CD4-positive, alpha-beta T cell treated with Interleukin-4 for 4 hours (primary cell): ENCODE measurements at places on chromosomes 7 and 10.

DNA sequence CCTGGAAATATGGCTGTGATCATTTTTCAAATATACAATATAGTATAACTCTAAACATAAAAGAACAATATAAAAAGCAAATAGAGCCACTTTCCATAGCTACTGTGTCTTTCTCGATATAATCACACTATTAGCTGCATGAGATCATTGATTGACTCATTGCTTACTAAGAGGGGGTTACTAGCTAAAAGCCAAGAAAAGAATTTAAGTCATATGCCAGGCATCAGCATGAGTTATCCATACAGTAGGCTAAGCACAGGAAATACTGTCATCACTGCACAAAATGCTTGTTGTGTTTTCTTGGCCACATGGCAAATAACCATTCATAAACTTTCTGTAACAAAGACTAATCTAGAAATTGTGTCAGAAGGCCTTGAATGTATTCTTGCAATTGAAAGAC is 18.8 kb upstream of the ABCB5 start:
- no peak for DNase-seq

GRCh38 chr7:137930581-137930980 is 71.3 kb downstream of the CREB3L2 start:
- no peak for DNase-seq

DNA sequence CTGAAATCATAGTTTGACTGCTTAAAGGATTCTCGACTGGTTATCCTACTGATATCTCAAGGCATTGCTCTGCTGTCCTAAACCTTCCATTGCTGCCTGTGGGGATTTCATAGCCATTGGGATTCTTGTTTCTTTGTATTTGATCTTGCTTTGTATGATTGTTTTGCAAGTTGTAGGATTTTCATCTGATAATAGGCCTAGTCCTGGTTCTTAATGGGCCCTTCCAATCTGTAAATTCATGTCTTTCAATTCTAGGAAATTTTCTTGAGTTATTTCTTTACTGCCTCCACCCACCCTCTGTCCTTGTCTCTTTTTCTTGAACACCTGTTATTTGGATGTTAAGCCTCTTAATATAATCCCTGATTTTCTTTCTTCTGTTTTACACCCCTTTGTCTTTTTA is 72.2 kb downstream of the LANCL2 start:
- DNase-seq = no peak

- DNase-seq = no peak
Observed at GRCh38 chr10:131834152-131834810, 66.5 kb upstream of the PPP2R2D start.

- DNase-seq = no peak
Observed at GRCh38 chr7:77328669-77329068, 87.5 kb downstream of the GSAP start.

DNA sequence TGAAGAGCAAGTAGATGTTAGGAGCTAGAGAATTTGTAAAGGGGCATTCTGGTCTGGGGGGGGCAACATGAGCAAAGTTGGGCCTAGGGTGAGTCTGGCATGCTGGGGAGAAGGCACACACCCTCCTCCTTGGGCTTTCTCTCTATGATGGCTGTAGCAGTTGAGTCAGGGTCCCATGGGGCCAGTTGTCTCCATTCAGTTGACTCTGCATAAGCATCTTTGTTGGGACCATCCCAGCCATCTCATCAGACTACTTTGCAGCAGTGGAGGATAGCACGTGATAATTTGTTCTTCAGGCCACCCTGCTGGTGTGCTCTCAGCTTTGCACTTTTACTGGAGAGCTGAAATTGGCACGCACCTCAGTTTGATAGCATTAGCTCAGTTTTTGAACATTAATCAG is 55.2 kb downstream of the LRMDA start:
- no peak for DNase-seq

DNA sequence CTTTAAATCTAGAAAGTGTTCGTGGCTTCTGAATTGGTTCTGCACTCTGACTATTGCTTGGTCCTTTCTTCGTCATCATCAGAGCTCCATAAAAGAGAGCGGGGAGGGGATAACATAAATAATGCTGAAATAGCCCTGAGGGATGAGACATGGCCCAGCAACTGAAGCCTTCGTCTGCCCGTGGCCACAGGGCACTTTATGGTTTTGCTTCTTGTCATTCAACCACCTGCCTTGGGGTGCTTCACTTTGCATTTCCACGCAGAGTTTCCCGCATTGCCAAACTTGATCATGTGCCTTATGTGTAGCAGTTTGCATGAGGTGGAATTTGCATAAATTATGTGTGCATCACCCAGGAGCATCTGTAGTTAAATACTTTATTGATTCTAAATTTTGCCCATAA is 15.9 kb downstream of the GSTO2 start:
- no peak for DNase-seq

DNA sequence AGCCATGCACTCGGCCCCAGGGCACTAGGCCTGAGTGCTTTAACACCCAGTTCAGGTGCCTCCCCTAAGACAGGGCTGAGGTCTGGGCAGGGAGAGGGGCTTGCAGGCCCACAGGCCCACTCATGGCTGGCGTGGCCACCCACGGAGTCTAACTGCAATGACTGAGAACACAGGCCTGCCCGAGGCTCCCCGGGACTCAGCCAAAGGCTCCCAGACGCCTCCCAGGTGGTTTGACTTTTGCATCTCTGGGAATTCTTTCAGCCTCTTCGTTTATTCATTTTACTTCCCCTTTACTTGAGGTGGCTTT is 37.3 kb downstream of the PTPRN2 start:
- no peak for DNase-seq

DNA sequence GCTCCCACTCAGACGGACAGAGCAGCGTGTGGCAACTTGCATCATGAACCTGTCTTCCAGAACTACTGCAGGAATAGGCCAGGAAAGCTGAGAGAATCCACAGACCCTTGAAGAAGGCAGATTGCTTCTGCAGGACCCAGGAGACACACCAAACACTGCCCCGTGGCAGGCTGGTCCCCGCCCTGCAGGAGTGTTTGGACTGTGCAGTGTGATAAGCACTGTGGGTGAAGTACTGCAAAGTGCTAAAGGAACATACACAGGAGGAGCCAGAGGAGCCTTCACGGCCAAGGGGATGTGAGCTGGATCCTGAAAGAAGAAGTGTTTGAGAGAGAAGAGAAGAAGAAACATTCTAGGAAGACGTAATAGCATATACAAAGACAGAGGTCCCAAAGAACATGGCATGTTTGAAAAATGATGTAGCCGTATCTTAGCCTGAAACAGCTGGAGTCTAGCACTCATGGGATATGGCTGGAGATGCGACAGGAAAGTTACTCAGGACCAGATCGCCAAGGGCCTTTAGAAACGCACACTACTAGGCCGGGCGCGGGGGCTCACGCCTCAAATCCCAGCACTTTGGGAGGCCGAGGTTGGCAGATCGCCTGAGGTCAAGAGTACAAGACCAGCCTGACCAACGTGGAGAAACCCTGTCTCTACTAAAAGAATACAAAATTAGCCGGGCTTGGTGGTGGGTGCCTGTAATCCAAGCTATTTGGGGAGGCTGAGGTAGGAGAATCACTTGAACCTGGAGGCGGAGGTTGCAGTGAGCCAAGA is 96.9 kb upstream of the RHEB start:
- DNase-seq = no peak

DNA sequence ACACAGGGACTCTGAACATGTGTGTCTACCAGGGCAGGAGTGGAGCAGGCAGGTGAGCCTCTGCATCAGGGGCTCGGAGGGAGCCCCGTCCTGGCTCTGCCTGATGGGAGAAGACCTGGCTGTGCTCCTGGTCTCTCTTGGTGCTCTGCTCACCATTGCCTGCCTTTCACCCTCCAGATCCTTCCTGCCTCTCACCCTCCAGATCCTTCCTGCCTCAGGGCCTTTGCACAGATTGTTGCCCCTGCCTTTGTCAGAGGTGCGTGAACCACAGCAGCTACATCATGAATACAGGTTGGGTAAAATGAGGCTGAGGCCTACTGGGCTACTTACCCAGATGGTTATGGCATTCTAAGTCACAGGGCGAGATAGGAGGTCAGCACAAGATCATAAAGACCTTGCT is 16.6 kb downstream of the COL26A1 start:
- DNase-seq = no peak

DNA sequence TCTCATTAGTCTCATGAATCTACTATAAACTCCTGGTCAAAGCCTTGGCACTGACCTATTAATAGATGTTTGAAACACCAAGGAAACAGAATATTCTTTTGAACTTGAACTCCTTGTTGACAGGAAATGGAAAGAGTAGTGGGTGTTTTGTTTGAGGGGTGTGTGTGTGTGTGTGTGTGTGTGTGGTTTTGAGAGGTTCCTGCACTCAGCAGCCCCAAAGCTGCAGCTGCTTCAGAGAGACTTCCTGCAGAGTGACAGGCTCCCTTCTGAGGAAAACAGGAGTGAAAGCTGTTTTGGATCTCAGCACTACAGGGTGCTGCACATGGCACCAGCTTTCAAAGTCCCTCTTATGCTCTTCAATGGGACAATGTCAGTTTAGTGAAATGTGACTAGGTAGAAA is 546.5 kb upstream of the STEAP1 start:
- DNase-seq = peak; percentile 14

DNA sequence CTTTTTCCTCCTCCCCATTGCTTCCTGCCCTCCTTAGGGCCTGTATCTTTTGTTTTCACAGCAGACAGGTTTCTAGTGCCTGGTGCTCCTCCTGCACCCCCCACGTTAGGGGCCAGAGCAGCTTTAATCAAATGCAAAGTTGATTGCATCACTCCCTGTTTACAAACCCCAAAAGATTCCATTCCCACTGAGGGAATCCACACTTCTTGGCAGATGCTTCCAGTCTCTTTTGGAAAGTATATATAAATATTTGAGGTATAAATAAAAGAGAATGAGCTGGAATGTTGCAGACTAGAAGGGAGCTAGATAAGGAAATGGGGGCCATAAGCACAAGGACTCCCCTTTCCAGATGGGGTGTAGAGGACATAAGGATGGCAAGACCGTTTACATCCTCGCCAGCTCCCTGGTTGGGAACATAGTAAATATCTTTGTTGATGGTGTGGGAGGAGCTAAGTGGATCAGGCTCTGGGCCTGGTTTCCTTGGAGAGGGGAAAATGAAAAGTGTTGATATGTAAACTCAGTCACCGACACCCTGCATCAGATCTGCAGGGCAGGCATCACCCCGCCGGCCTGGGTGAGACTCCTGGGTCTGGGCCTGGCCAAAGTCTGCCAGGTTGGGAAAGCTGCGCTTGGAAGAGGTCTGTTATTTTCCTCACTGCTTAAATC is 6.2 kb downstream of the RARRES2 start:
- DNase-seq = no peak

- no peak for DNase-seq
Observed at GRCh38 chr7:93048136-93048930, 69.4 kb downstream of the SAMD9 start.

- DNase-seq = no peak
Observed at GRCh38 chr10:59823111-59823510, 69.9 kb upstream of the MRLN start.

DNA sequence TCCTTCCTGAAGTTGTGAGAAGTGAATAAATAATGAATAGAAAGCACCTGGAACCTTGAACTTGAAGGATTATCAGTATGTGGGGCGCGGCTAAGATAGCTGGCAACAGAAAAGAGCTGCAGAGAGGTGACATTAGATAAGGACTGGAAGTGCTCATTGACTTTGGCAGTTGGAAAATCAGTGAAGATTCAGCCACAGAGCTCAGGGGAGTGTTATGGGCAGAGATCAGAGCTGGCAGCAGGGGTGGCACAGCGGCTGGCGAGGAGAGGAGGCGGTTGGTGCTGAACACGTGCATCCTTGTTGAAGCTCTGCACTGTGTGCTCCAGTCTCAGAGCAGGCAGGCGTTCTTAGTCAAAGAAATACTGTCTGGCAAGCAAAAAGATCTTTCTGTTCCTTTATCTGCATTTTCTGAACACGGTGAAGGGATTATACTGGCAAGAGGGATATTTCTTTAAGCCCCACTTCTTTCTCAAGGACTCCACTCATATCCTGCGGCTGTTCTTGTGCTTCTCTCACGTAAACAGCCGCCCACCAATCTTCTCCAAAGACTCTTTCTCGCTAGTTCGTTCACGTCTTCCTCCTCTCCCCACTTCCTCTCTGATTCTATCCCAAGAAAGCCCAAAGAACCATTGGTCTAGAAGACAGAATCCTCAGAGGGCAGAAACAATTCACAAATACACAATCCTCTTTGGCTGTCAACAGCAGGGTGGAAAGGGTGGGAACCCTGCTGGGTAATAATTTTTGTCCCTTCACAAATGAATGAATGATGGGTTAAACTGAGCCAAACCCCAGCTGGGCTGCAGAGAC is 38.6 kb upstream of the ADD3 start:
- DNase-seq = no peak

- DNase-seq = no peak
Observed at GRCh38 chr10:28343987-28344895, 41.4 kb upstream of the MPP7 start.

DNA sequence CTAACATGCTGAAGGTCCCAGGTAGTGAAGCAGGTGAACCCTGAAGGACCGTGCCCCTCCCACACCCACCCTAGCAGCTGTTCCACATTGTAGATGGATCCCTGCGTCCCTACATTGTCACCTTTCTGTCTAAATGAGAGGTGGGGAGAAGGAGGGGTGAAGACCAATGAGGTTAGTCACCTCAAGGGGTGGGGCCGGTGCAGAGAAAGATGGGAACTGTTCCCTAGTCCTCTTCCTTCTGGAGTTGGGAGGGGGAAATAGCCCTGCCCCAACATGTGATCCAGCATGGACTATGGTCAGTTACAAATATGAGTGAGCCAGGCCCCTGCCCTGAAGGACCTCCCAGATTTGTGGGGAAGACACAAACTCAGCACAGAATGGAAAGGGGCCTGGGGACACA is 124.5 kb downstream of the LHPP start:
- DNase-seq = no peak

DNA sequence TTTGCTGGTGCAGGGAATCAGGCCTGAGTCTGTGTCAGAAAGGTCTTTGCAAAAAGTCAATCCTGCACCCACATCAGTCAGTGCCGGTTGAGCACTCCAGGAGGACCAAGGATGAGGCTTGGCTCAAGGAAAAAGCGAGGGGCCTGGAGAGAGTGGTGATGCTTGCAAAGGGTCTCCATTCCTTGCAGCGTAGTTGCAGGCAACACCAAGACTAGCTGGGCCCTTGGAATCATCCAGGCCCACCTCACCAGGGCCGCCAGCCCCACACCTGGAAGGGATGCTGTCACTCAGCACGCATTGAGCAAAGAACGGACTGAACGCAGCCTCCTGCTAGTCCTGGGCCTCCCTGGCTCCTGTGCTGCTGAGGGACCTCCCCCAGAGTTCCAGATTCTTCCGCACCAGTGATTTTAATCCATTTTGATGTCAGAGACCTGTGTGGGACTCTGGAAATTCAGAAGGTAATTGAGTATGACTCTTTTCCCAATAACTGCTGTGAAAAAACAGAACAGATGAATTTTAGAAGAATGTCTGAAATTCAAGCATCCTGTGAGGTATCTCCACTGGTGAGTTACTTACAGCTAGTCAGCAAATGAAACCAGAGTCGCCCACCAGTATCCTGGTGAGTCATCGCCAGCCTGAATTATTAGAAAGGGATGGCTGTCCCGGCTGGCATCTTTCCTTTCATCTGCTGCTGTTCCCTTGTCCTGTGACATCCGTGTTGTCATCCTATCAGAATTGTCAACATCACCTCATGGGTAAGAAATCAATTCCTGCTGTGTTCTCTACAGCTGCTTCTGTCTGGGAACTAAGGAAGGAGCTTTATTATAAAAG is 150.8 kb upstream of the NPS start:
- no peak for DNase-seq
